ENCODE measurements at places on chromosomes 4 and X.

- H3K4me3 ChIP-seq: no peak overlapping the region
- H3K27me3 ChIP-seq: no peaks in the 10 kb centered on the region
- no peak overlapping the region for H3K27ac ChIP-seq
- H3K4me1 ChIP-seq: no peaks in the 10 kb centered on the region
- no peaks in the 10 kb centered on the region for H3K36me3 ChIP-seq
These were observed 55.0 kb downstream of the FAM53A start for GRCh38 chr4:1628892-1629698.

DNA sequence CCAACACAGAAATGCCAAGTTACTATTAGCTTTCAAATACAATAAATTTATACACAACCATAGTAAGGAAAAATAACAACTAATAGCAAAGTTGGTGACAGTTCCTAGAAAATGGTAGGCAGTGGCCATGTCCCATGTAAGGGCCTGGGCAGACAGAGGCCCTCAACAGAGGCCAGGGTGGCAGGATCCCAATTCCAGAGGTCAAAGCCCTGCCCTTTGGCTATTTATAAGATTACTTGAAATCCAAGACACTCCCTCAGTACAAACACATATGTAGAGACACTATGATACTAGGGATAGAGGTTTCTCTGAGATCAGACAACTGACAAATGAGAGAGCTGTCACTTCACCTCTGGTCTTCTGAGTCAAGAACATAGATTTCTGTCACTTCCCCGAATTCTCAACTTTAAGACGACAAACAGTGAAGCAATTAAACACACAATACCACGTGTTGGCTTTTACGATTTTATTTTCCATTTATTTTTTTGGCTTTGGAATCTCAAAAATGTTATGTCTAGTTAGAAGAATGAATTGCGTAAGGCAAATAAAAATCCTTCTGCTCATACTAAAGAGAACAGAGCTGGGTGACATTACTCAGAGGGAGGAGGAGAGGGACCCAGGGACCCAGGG is 16.3 kb upstream of the MAOB start:
- no peak overlapping the region for H3K4me3 ChIP-seq
- DNase-seq: no peak
- no peak overlapping the region for H3K27ac ChIP-seq
- no peaks in the 10 kb centered on the region for H3K27me3 ChIP-seq
- no peaks in the 10 kb centered on the region for H3K36me3 ChIP-seq
- H3K4me1 ChIP-seq: no peaks in the 10 kb centered on the region

GRCh38 chrX:39692796-39693195 is 405.0 kb downstream of the BCOR start:
- H3K4me3 ChIP-seq: no peak overlapping the region
- no peaks in the 10 kb centered on the region for H3K27me3 ChIP-seq
- H3K36me3 ChIP-seq: no peaks in the 10 kb centered on the region
- H3K4me1 ChIP-seq: no peaks in the 10 kb centered on the region
- H3K27ac ChIP-seq: no peak overlapping the region
- DNase-seq: no peak

- H3K36me3 ChIP-seq: no peaks in the 10 kb centered on the region
- no peak overlapping the region for H3K27ac ChIP-seq
These were observed 407.5 kb upstream of the KLHL4 start for GRCh38 chrX:87110142-87110541.

GRCh38 chrX:103845165-103845653 is 13.2 kb upstream of the RAB9B start:
- H3K4me1 ChIP-seq: no peaks in the 10 kb centered on the region
- H3K27ac ChIP-seq: no peak overlapping the region
- H3K4me3 ChIP-seq: no peak overlapping the region
- H3K36me3 ChIP-seq: no peaks in the 10 kb centered on the region
- H3K27me3 ChIP-seq: no peaks in the 10 kb centered on the region

GRCh38 chrX:109537324-109537665 is 651 bp downstream of the NXT2 start:
- peak overlapping the region; percentile 86 for H3K27ac ChIP-seq
- peak overlapping the region; percentile 68 for H3K4me3 ChIP-seq
- no peaks in the 10 kb centered on the region for H3K4me1 ChIP-seq
- H3K27me3 ChIP-seq: no peaks in the 10 kb centered on the region
- no peak for DNase-seq

- DNase-seq: no peak
- no peaks in the 10 kb centered on the region for H3K4me1 ChIP-seq
- H3K27me3 ChIP-seq: no peaks in the 10 kb centered on the region
- peak overlapping the region; percentile 18 for H3K4me3 ChIP-seq
These were observed 1805.6 kb upstream of the TENM3 start for GRCh38 chr4:180437601-180438000.

- DNase-seq: no peak
- no peaks in the 10 kb centered on the region for H3K27me3 ChIP-seq
- H3K27ac ChIP-seq: peak overlapping the region; percentile 83
- H3K4me1 ChIP-seq: no peaks in the 10 kb centered on the region
These were observed 6.7 kb upstream of the WAS start for GRCh38 chrX:48676893-48677270.

GRCh38 chrX:108250654-108251579 is 159.3 kb downstream of the ATG4A start:
- H3K4me3 ChIP-seq: no peak overlapping the region
- no peak overlapping the region for H3K27ac ChIP-seq
- no peaks in the 10 kb centered on the region for H3K36me3 ChIP-seq
- no peak for DNase-seq

Data from testis (tissue), 5 donors.